ENCODE measurements at places on chromosomes 2 and 18. TPM values are rescaled to one million over a fixed set of nuclear protein-coding genes. Genes with fewer than 3 reads are reported as not detected.

Gene NXPH2
- polyA plus RNA-seq, result not detected

Gene EVX2
- polyA plus RNA-seq, result not detected

Gene RAD51AP2
- polyA plus RNA-seq, result 0.03 TPM

Gene HAUS1
- 16.9 TPM for polyA plus RNA-seq

Gene POTEI
- polyA plus RNA-seq, result not detected

Gene FRZB
- polyA plus RNA-seq, result 1.6 TPM

Gene TWIST2
- 3.5 TPM for polyA plus RNA-seq

Gene PROKR1
- polyA plus RNA-seq, result not detected
